CD4-positive, alpha-beta T cell treated with Interleukin-10 for 1 hour (primary cell): ENCODE measurements at places on chromosomes 4 and X.

DNA sequence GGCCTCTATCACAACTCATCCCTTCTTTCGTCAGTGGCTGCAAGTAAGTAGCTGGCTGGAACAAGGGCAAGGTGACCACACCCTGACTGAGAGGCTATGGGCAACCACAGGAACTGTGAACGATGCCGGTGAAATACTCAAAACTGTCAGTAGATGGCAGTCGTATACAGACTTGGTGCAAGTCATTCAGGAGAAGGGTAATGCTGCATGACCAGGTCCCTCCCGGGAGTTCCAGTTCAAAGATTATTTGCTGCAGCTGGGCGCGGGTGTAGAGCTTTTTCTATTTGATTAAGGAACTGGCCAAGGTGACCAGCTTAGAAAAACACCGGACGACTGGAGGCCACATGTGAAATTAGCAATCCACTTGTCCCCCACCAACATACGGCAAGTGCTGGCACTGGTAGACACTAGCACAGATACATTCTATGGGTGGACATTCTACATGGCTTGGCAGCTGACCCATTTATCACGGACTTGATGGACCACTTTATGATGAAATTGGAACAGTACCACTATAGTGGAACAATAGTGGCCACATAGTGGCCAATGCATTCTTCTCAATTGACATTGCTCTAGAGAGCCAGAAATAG, 726.6 kb downstream of the TRAM1L1 start:
- DNase-seq, result peak; percentile 35

- DNase-seq, result no peak
Measured at GRCh38 chrX:10749113-10749512, 128.7 kb upstream of the MID1 start.

GRCh38 chr4:109301651-109302360, 652 bp downstream of the COL25A1 start:
- no peak for DNase-seq

DNA sequence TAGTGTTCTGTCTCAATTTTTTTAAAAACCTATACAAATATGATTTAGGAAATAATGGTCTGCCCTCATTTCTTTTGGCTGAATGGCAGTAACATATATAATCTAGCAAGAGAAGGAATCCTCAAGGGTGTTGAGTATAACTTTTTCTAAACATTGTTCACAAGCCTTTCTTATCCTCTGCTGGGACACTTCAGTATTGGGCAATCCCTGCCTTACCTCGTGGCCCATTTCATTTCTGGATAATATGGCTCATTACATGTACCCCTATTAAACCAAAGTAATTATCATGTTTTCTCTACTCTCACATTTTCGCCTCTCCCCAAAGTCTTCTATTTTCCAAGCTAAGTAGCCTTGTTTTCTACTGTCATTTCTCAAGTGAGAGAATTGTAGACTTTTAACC, 110.8 kb upstream of the STIM2 start:
- DNase-seq, result no peak

GRCh38 chr4:140311257-140311835, 62.1 kb upstream of the SCOC start:
- DNase-seq, result no peak

- DNase-seq, result no peak
Measured at GRCh38 chr4:79174490-79175252, 151.2 kb downstream of the NAA11 start.
